ENCODE measurements at places on chromosomes 11 and 22.

DNA sequence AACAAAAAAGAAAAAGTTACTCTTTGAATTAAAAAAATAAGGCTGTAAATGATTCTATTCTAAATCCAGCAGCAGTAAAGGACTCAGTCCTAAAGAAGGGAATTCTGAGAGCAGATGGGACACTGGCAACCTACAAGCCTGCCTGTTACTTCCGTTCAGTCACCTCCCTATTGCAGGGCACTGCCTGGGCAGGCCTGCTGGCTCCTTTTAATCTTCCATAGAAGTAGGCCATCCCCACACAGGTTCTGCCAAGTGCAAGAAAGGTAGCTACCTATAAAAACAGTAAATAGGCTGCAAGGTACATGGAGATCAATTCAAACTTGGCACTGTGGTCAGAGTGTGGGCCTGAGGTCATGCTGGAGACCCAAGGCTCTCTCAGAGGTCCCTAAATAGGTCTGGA is 136.4 kb downstream of the TRIM44 start:
- no peak for DNase-seq

- peak; percentile 25 for DNase-seq
Observed at GRCh38 chr11:9001736-9002135, 2.1 kb downstream of the NRIP3 start.

DNA sequence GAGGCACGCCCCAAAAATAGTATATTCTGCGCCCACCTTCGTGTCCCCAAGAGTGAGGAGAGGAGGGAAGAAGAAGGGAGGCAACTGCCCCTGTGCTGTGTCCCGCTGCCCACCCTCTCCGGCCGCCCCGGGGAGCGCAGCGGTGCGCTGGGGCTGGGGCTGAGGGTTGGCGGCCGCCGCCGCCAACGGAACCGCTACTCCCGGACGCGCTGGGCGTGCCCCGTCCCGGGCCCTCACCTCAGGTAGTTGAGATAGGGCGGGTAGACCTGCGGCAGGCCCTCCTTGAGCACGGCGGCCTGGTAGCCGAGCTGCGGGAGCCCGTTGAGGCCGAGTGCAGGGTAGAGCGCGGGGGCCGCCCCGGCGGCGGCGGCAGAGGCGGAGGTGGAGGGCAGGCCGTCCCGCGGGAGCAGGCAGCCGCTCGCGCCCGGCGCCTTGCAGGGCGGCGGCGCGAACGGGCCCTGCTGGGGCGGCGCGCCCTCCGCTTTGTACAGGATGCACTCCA is 2.4 kb downstream of the PGR start:
- DNase-seq, result no peak

DNA sequence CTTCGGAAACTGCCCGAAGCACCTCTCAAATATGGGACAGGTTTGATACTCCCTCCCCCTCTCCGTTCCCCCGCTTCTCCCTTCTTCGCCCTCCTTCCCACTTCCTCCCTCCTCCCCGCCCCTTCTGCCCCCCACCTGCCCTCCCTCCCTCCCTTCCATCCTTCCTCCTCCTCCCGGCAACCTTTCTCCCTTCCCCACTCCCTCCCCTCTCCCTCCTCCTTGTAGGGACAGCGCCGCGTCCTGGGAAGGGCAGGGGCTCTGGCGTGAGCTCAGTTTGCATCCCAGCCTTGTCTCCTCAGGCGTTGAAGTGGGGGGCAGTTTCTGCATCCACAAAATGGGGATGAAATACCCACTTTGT is 6.1 kb upstream of the NFAM1 start:
- DNase-seq, result no peak

GRCh38 chr11:72975778-72976521 is 161.7 kb downstream of the ATG16L2 start:
- DNase-seq, result peak; percentile 17

DNA sequence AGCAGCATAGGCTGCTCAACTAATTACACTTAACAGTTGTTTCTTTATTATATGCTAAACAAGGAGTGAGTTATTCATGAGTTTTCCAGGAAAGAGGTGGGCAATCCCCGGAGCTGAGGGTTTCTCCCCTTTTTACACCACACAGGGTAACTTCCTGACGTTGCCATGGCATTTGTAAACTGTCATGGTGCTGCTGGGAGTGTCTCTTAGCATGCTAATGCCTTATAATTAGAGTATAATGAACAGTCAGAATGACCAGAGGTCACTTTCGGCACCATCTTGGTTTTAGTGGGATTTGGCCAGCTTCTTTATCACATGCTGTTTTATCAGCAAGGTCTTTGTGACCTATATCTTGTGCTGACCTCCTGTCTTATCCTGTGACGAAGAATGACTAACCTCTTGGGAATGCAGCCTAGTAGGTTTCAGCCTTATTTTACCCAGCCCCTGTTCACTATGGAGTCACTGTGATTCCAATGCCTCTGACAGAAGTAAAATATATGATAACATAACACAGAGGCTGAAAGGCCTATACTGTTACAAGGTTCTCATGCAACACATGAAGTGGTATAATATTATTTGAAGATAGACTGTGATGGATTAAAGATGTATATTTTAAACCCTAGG is 41.3 kb upstream of the RDX start:
- DNase-seq, result no peak

DNA sequence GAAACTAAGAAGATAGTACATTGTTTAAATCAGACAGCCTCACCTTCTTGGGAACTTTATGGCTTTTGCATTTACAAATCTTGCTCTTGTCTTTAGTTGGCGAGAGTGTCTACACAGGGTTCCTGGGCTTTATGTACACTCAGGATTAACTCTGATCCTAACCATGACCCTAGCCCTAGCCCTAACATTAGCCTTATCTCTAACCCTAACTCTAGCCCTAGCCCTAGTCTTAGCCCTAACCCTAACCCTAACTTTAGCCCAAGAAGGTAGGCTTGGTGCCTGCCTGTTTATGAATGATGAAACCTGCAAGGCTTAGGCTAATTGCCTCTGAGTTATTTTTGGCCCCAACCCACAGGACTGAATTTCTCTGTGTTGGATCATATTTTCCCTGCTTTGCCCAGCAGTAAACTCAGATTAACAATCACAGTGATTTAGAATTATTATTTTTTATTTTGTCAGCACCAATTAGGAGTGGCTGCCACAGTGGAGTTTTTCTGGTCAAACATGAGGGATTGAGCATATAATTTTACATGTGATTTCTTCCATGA is 44.1 kb upstream of the OR9Q1 start:
- no peak for DNase-seq

DNA sequence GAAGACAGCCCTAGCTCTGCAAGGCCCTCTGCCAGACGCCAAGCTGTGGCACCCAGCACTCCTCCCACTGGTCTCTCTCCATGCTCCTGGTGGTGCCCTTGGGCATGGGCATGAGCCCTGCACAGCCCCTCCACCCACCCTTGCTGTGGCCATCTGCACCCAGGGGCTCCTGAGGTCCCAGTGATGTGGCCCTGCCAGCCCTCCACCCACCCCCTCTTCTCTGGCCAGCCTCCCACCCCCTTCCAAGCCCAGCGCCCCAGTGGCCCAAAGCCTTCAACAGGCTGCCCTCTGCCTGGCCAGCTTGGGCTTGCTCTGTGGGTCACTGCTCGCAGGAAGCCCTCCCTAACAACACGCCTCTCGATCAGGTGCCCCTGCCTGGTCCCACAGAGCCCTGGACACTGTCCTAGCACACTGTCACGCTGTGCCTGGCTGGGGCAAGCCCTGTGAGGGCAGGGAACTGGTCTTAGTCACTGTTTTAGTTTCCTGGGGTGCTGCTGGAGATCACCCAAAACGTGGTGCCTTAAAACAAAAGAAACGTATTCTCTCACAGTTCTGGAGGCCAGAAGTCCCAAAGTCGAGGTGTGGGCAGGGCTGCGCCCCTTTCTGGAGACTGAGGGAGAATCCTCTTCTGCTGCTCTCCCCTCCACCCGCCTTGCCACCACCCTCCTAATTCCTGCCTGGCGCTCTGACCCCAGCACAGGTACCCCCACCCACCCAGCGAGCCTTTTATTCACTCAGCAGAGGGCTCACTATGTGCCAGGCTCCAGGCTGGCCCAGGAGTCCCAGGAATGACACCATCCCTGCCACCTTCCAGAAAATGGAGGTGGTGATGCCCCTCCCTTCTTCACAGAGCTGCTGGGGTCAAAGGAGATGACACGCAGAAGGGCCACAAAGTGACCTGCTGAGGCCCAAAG is 14.7 kb downstream of the SULT4A1 start:
- no peak for DNase-seq

Measured in pons (tissue), 1 donor.